ENCODE measurements at places on chromosomes 7 and 10.

- DNase-seq = no peak
These were observed 39.1 kb upstream of the GNAI1 start for GRCh38 chr7:80095545-80095944.

DNA sequence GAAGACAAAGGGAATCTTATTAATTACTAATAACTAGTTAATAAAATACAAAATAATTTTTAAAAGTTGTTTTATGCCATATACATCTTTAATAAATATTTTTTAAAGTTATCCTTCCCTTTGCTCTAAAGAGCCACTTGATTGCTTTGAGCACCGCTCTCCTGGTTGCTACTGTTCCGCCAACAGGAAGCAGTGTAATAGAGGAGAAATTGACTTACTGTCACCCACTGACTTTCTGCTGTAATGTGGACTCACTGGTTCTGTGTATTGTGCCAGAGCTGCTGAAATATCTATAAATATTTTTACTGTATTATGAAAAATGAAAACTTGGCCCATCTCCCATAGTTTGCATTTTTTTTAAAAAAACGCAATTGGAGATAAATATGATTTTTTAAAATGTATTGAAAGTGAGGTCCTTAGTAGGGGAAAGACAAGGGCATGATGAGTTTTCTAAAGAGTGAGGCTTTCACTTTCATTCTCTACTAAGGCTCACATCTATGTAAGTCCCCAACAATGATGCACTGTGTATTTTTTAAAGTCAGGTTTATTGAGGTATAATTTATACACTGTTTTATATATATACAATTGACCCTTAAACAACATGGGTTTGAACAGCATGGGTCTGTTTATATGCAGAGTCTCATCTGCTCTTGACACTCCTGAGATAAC is 100.5 kb downstream of the NPY start:
- no peak for DNase-seq

- DNase-seq = no peak
These were observed 66.7 kb upstream of the NEUROD6 start for GRCh38 chr7:31407178-31407676.

- DNase-seq = no peak
These were observed 210.1 kb downstream of the JCAD start for GRCh38 chr10:29849126-29849833.

- no peak for DNase-seq
These were observed 2.9 kb downstream of the PITRM1 start for GRCh38 chr10:3169673-3170072.

GRCh38 chr7:98836811-98837629 is 32.8 kb downstream of the TMEM130 start:
- DNase-seq = peak; percentile 50

DNA sequence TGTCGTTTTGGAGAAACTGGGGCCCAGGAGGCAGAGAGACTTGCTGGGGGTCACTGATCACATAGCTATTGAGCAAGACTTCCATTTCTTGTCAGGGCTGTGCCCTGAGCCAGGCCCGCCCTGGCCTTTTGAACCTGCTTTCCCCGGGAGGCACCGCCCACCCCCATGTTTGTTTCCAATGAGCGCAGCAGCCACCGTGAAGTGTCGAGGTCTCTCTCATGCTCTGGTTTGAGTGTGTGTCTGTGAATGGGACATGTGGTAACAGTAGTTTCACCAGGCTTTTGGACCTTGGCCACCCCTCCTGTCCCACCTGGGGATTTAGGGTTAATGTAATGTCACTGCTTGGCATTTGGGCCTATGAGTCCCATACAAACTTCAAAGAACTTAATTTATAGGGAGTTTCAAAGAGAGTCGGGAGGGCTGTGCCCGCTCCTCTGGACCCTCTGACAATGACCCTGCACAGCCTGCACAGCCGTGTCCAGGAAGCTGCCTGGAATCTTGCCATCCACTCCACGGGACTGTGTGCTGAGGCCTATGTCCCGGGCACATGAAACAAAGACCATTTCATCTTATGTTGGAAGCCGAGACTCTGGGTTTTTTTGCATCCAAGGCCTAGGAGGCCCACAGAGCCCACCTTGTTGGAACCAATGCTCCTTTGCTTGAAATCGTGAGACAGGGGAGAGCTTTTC is 6.3 kb downstream of the PRF1 start:
- no peak for DNase-seq

DNA sequence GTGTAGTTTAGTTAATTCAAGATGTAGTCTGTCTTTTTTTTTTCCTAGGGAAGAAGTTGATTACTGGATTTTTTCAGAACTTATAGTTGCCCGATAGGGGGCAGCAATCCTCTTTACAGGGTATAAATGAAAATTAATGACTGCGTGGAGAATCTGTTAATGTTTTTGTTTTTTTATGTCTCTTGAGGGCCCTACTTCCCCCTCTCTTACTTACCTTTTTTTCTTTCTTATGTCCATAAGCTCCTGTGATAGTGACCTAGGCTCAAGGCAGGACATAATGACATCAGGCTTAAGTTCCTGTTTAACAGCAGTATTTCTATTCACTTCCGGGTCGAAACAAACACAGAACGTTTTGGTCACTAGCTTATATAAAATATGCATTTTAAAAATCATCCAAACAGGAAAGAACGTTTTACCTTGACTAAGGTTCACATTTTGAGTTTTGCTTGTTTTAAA is 18.8 kb downstream of the CDC123 start:
- DNase-seq = no peak

DNA sequence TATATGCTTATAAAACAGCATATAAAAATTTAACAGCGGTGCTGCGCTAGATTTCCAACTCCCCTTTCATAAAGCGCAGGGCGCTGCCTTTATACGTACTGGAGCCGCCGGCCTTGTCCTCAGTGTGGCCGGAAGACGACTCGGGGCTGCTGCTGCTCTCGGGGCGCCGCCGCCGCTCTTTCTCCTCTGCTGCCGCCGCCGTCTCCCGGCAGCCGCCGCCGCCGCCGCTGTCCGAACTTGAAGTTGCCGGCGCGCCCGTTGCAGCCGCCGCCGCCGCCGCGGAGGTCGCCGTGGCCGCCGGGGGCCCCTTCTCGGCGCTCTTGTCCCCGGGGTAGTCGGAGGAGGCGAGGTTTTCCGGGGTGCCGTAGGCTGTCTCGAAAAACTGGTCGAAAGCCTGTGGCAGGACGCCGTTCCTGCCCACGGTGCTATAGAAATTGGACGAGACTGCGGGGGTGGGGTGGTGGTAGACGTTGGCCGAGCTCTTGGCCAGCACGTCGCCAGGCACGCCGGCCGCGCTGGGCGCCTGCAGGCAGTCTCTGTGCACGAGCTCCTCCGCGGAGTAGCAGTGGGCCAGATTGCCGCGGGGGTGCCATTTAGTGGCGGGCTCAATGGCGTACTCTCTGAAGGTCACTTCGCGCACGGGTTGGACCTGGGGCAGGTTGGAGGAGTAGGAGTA is 557 bp downstream of the HOXA11 start:
- no peak for DNase-seq

GRCh38 chr7:18831943-18832342 is 285.5 kb downstream of the TWIST1 start:
- no peak for DNase-seq

- DNase-seq = no peak
These were observed 63.5 kb downstream of the COBL start for GRCh38 chr7:51253157-51253556.

DNA sequence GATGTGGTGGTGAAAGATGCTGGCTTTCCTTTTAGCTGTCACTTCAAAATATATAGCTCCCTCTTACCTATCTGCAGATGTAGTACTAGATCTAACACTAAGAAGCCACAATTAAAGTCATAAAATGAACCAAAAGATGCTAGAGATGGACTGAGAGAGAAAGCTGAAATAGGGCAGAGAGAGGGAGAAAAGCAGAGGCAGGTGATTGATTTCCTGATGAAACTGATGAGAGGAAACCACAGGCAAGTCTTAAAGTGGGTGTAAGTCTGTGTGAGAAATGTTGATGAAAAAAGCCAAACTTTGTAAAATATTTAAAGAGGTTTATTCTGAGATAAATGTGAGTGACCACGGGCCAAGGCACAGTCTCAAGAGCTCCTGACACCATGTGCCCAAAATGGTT is 194.3 kb upstream of the MBL2 start:
- no peak for DNase-seq

DNA sequence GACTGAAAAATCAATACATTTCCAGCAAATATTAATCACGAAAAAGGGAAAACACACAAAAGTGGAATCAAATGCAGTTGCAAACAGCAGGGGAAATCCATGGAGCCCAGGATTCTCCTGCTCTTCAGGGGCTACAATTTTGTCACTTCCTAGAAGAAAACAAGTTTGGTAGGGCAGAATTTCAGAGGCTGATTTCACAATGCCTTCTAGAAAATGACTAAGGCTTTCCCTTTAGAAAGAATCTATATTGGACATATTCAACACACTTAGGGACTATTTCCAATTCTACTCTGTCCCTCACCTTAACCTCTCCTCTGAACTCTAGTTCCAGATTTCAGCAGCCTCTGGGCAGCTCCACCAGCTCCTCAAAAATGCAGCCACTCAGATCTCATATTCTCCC is 111.3 kb downstream of the HECTD2 start:
- no peak for DNase-seq

DNA sequence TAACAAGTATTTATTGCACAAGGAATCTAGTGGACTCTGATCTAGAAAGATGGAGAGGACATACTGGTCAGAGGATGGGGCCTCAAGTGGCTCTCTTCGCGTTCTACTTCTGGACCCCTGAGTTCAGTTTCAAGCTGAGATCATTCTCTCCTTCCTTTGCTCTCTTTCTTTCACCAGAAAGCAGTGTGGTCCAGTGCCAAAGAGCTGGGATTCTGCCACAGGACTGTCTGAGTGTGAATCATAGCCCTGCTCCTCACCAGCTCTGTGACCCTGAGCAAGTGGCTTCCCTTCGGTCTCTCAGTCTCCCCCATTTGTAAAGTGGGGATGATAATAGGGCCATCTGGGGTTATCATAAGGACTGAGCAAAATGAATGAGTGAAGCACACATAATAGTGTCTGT is 715.2 kb downstream of the SUGCT start:
- no peak for DNase-seq

DNA sequence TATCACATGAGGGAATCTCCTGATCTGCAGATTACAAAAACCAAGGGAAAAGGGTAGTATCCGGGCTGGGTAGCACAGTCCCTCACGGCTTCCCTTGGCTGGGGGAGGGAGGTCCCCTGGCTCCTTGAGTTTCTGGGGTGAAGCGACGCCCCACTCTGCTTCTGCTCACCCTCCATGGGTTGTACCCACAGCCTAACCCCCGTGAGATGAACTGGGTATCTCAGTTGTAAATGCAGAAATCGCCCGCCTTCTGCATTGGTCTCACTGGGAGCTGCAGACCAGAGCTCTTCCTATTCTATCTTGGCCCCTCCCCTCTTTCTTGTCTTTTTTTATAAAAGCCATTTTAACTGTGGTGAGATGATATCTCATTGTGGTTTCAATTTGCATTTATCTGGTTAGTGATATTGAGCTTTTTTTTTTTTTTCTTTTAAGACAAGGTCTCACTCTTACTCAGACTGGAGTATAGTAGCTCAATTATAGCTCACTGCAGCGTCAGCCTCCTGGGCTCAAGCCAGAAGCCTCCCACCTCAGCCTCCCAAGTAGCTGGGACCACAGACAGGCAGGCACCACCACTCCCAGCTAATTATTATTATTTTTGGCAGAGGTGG is 87.8 kb downstream of the ABCC2 start:
- no peak for DNase-seq

- no peak for DNase-seq
These were observed 170.1 kb upstream of the SEMA3A start for GRCh38 chr7:84364708-84365107.

DNA sequence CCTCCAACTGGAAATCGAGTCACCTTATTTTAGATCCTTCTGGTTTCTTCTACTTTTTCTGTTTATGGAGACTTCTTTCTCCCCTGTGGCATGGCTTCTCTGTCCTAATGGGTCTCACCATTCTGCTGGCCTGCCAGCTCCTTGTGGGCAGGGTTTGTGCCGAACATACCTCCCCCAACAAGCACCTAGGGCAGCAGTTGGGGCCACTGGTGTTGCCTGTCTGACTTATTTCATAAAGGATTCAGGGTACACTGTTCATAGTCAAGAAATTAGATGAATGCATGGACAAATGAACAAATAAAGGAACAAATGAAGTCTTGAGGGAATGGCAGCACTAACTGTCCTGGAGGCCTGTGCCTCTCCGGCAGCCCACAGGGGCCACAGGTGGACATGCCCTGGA is 55.6 kb upstream of the DOCK1 start:
- DNase-seq = no peak
